ENCODE measurements at places on chromosomes 5 and 9.

DNA sequence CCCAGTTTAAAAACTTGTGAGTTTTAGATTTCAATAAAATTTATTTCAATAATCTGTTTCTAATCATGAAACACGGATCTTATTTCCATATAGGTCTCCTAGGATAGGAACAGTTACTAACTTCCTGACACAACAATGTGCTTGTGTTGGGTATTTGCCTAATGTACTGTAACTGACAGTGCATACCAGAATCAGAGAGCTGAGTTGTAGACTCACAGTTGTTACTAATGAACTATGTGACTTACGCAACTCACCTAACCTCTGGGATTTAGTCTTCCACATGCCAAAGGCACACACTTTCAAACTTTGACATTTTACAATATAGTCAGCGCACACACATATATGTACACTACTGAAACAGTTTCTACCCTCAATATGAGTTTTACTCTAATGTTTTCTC is 77.7 kb downstream of the HOMER1 start:
- no peak for DNase-seq

GRCh38 chr5:169796731-169797130 is 159.7 kb downstream of the DOCK2 start:
- DNase-seq: no peak

DNA sequence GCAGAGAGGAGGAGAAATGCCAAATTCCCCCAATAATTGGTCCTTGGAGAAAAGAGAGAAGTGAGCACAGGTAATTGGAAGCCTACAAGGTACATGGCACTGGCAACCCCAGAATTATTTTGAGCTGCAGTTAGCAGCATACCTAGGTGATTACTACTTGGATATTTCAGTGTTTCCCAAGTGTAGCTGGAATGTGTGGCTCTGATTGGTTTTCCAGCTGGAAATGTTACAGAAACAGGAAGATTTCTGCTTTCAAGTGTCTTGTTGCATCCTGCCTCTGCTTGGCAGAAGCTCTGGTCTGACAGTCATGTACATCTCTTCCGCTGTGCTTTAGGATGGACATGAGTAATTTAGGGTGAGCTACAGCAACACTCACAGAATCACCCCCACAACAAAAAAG is 262.1 kb downstream of the ENC1 start:
- DNase-seq: no peak

DNA sequence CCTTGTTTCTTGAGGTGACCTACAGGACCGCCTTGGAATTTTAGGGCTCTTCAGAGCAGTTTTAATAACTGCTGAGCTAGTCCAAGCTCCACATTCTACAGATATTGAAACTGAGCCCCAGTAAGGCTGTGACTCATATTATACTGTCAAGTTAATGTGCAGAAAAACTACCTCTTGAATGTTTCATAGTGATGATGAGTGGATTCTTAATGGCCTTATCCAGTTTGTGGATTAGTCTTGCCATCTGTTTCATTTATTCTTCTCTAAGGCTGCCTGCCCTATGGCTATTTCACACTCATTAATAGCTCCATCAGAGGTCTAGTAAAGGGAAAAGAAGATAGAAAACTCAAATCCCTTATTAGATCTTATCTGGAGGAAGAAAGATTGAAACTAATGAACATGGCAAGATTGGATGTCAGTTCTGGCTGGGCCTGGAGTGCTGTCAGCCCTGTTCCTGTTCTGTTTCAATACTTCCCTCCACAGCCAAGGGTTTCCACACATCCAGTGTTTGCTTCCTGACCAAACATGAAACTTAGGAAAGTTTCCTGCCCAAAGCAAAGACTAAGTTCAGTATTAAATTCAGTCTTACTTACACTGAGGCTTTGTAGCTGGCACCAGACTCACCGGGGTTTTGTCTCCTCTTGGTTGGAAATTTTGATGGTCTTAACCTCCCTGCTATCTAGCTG is 215.6 kb upstream of the DMAC1 start:
- DNase-seq: no peak

GRCh38 chr9:133615186-133615585 is 6.0 kb upstream of the FAM163B start:
- DNase-seq: no peak

GRCh38 chr5:179774442-179774841 is 19.3 kb upstream of the LTC4S start:
- no peak for DNase-seq

GRCh38 chr5:55470282-55470681 is 64.5 kb downstream of the PLPP1 start:
- no peak for DNase-seq

DNA sequence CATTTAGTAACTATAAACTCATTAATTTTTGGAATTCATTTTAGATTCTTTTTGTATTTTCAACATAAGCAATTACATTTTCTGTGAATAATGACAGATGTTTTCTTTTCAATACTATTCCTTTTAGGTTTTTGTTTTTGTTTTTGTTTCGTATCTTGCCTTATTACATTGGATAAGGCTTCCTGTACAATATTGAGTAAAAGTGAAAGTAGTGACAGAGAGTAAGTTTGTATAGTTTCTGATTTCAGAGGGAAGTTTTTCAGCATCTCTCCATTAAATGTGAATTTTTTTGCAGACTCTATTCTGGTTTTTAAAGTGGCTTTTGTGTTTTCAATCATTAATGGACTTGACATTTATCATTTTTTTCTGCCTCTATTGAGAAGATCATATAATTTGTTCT is 12.8 kb upstream of the CAMK4 start:
- DNase-seq: no peak

Measured in NCI-H1694 (cell line).